Neuronal stem cell (in vitro differentiated cells): ENCODE measurements at places on chromosomes 5 and 9.

GRCh38 chr5:150503386-150503785 is 4.5 kb upstream of the NDST1 start:
- no peak for DNase-seq
- H3K4me1 ChIP-seq = peaks cover 13% of the 10 kb centered on the region
- no peak overlapping the region for H3K27ac ChIP-seq
- H3K36me3 ChIP-seq = no peaks in the 10 kb centered on the region
- H3K27me3 ChIP-seq = no peaks in the 10 kb centered on the region

- no peak for DNase-seq
- H3K36me3 ChIP-seq = no peaks in the 10 kb centered on the region
- H3K4me3 ChIP-seq = no peak within 1 kb of the TSS
- peaks cover 4% of the 10 kb centered on the region for H3K4me1 ChIP-seq
- no peak within 1 kb of the TSS for H3K27ac ChIP-seq
Observed at GRCh38 chr5:176548967-176549444, at the start of gene CDHR2. CDHR2 (plus strand) TSS chr5:176549342; CDS start chr5:176565353, 16,011 bp downstream.

DNA sequence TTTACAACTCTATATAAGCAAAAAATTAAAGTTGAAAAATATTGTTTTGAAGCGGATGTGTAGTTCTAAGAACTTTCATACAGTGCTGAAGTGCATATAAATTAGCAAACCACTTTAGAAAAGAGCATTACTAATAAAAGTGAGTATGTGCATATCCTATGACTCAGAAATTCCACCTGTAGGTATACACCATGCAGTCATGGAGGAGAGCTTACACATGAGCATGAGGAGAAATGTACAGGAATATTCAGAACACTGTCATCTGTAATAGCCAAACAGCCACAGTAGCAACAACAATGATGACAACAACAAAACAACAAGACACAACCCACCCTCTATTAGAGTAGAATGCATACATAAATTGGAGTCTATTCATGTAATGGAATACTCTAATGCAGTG is 138.2 kb upstream of the ARRDC3 start:
- no peaks in the 10 kb centered on the region for H3K27me3 ChIP-seq
- no peaks in the 10 kb centered on the region for H3K36me3 ChIP-seq
- no peak overlapping the region for H3K27ac ChIP-seq
- H3K4me3 ChIP-seq = no peak overlapping the region
- DNase-seq = no peak

GRCh38 chr9:127915325-127915752 is 1.5 kb downstream of the ST6GALNAC4 start:
- H3K36me3 ChIP-seq = no peaks in the 10 kb centered on the region
- H3K4me3 ChIP-seq = no peak overlapping the region
- H3K27ac ChIP-seq = no peak overlapping the region
- H3K4me1 ChIP-seq = peaks cover 7% of the 10 kb centered on the region
- no peak for DNase-seq

DNA sequence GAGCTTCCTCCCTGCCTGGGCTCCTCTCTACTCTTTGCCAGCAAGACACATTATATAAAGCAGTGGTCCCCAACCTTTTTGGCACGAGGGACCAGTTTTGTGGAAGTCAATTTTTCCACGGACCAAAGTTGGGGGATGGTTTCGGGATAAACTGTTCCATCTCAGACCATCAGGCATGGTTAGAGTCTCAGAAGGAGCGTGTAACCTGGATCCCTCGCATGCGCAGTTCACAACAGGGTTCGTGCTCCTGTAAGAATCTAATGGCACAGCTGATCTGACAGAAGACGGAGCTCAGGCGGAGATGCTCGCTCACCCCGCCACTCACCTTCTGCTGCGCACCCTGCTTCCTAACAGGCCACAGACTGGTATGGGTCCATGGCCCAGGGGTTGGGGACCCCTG is 142.8 kb downstream of the LIFR start:
- no peak overlapping the region for H3K4me3 ChIP-seq
- DNase-seq = no peak
- no peaks in the 10 kb centered on the region for H3K27me3 ChIP-seq
- H3K4me1 ChIP-seq = peaks cover 4% of the 10 kb centered on the region

- H3K36me3 ChIP-seq = peaks cover 98% of the 10 kb centered on the region
- H3K27me3 ChIP-seq = no peaks in the 10 kb centered on the region
- no peak overlapping the region for H3K27ac ChIP-seq
- no peaks in the 10 kb centered on the region for H3K4me1 ChIP-seq
Observed at GRCh38 chr5:7894860-7895259, 25.9 kb downstream of the MTRR start.

DNA sequence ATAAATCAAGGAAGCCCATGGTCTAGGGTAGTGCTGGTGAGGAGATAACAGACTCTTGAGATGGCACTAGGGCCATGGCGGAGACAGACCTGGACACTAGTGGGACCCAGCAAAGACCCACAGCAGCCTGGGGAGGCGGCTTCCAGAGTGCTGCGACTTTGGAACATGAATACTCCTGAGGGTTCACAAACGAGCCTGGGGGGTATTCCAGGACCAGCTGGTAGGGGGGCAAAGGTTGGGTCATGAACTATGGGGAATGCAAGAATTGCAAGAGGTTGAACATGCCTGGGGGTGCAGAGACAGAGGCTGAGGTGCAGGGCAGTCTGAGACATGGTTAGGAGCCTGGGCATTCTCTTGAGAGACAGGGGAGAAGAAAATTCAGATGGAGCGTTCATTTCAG is 43.8 kb upstream of the SPTLC1 start:
- H3K27ac ChIP-seq = no peak overlapping the region
- no peaks in the 10 kb centered on the region for H3K27me3 ChIP-seq
- no peak overlapping the region for H3K4me3 ChIP-seq
- no peak for DNase-seq
- no peaks in the 10 kb centered on the region for H3K4me1 ChIP-seq

DNA sequence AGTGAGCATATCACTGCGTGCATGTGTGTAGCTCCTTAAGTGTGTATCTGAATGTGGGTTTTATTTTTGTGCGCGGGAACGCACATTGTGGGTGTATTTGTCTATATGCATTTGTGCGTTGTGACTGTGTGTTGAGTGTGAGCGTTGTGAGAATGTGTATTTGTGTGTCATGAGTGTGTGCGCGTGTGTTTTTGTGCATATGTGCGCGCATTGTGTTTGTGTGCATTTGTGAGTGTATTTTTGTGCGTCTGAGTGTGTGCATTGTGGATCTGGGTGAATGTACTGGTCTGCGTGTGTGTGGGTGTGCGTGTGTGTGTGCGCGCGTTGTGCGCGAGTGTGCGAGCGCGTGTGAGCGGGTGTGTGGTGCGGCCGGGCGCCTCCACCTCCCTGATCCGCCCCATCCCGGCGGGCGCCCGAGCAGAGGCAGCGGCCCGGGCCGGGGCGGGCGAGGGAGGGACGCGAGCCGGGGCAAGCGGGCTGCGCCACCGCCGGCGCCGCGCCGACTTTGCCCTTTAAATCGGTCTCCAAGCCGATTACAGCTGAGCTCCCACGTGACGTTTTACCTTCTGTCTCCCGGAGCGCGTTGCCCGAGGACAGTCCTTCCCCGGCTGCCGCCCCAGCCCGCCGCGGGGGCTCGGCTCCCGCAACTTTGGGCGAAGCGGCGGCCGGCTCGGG is at the start of gene RASGRF2:
TSS of gene RASGRF2 (plus strand) at position 596 of the 675 bp plus-strand sequence. CDS start 376 bp downstream, outside the sequence.
- H3K36me3 ChIP-seq = no peaks in the 10 kb centered on the region
- peaks cover 5% of the 10 kb centered on the region for H3K4me1 ChIP-seq
- DNase-seq = peak; percentile 49
- peaks cover 96% of the 10 kb centered on the region for H3K27me3 ChIP-seq
- H3K27ac ChIP-seq = no peak within 1 kb of the TSS
- peak within 1 kb of the TSS; percentile 76 for H3K4me3 ChIP-seq

DNA sequence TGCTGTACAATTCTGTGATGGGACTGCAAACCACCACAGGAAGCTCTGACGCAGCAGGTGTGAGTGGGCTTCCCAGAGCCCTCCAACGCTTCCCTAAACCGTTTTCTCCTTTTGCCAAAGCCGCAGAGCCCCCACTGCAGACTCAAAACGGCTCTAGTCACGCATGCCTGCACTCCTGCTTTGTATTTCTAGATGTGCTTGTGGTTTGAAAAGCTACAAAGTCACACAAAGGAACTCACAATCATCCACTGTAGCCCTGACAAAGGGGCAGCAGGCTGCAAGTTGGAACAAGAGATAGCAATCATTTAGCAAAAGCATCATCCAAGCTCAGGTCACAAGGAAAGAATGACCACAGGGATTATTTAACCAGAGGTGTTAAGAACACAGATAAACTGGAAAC is 79.3 kb downstream of the PTPN3 start:
- H3K27ac ChIP-seq = peak overlapping the region; percentile 69
- H3K4me3 ChIP-seq = no peak overlapping the region
- no peaks in the 10 kb centered on the region for H3K27me3 ChIP-seq
- no peaks in the 10 kb centered on the region for H3K36me3 ChIP-seq
